ENCODE measurements at places on chromosomes 6 and 20. TPM values are rescaled to one million over a fixed set of nuclear protein-coding genes. Genes with fewer than 3 reads are reported as not detected.

The MCHR2 gene
- not detected for total RNA-seq

The PTPRT gene
- total RNA-seq: not detected

The FOXA2 gene
- total RNA-seq: not detected

The HSPA1A gene
- total RNA-seq: 168 TPM

The RAMACL gene
- 2.5 TPM for total RNA-seq

The ULBP1 gene
- 0.44 TPM for total RNA-seq

The GSTA3 gene
- total RNA-seq: not detected

The MYO6 gene
- total RNA-seq: 18.6 TPM

The GNAS gene
- 565 TPM for total RNA-seq

The GNAS-AS1 gene
- total RNA-seq: 1.3 TPM

The CCR6 gene
- total RNA-seq: not detected

The TPX2 gene
- 6.9 TPM for total RNA-seq

The MC3R gene
- not detected for total RNA-seq

The LY6G5C gene
- total RNA-seq: 0.73 TPM

The PDSS2 gene
- 12.2 TPM for total RNA-seq

The SAMD3 gene
- 5.1 TPM for total RNA-seq

The MYB gene
- total RNA-seq: 0.29 TPM
